ENCODE measurements at places on chromosomes 3 and 15. TPM values are rescaled to one million over a fixed set of nuclear protein-coding genes. Genes with fewer than 3 reads are reported as not detected.

Gene AVEN
- 8.0 TPM for total RNA-seq

Gene CELSR3
- 34.5 TPM for total RNA-seq

GRCh38 chr15:76963596-76963995 lies 31.3 kb upstream of the PSTPIP1 start:
- DNase-seq, result no peak

DNA sequence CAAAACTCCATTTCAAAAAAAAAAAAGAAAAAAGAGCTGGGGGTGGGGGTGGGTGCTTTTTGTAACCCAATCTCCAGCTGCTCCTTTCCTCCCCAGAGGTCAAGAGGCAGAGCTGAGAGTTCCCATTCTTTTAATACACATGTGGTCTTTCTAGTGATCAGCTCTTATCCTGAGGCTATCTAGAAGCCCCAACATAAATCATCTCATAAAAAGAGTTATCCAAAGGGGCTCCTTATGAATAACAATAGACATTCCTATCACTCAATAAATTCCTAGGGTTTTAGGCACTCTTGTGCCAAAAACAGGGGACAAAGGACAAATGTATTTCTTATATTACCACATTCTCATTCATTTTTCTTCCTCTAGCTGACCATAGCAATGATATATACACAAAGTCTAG lies 25.1 kb upstream of the GAP43 start:
- DNase-seq, result no peak

Gene TMEM266
- 4.7 TPM for total RNA-seq

Gene ENTPD3
- total RNA-seq, result 1.6 TPM

- no peak for DNase-seq
Observed at GRCh38 chr3:15523660-15524417, 2.3 kb upstream of the COLQ start.

- peak; percentile 23 for DNase-seq
Observed at GRCh38 chr3:73727117-73727821, 102.5 kb upstream of the PDZRN3 start.

GRCh38 chr15:28085489-28086174 lies 13.5 kb downstream of the OCA2 start:
- DNase-seq, result no peak

Gene CLDN18
- not detected for total RNA-seq
